Stimulated activated CD8-positive, alpha-beta memory T cell treated with anti-CD3 and anti-CD28 coated beads, Interleukin-4, amount 100 ng/mL, for 1 hour (primary cell): ENCODE measurements at places on chromosomes 2 and 18.

- no peak for DNase-seq
Observed at GRCh38 chr2:69615969-69616368, 27.6 kb downstream of the AAK1 start.

DNA sequence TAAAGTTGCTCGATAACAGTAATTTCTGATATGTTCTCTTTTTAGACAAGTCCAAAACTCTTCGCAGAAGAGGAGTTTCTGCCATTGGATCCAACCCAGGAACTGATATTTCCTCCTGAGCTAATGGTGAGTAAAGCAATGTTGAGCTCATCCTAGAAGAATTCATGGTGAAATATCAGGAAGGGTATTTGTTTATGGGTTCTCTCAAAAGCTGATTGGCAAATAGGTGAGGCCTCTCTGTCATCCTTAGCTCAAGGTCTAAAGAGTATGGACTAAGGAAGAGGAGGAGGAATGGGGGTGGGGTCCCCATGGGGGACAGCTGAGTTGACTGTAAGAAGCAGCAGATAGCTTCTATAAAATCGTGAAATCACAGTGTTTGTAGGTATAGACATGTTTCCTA is 18.2 kb downstream of the AOX1 start:
- DNase-seq, result no peak

GRCh38 chr18:68960355-68960754 is 162.5 kb downstream of the CCDC102B start:
- DNase-seq, result no peak

DNA sequence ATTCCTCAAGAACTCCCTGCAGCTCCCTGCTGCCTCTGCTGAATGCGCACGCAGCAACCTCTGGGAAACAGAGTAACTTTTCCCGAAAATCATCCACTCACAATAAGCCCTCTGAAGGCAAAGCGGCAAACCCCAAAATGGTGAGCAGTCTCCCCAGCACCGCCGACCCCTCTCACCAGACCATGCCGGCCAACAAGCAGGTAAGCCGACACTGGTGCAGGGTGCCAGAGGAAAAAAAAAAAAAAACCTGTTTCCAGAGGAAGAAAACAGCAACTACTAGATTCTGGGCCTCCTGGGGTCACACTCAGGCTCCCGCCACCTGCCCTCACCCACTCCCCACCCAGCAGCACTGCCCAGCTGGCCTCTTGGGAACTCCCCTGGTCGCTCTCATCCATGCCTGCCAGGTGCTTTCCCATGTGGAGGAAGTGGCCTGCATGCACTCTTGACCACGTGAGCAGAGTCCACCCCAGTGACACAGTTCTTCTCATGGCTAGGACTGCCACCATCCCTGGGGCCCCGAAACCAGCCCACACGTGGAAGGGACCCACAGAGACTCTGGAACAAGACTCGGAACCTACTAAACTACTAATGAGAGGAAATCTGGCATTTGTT is 36.9 kb downstream of the KCTD18 start:
- DNase-seq, result no peak

- peak; percentile 16 for DNase-seq
Observed at GRCh38 chr2:204177977-204178522, 241.5 kb downstream of the ICOS start.

GRCh38 chr2:190916829-190917228 is 36.2 kb downstream of the GLS start:
- DNase-seq, result no peak

GRCh38 chr18:75407468-75408437 is 19.8 kb downstream of the SMIM21 start:
- DNase-seq, result no peak

DNA sequence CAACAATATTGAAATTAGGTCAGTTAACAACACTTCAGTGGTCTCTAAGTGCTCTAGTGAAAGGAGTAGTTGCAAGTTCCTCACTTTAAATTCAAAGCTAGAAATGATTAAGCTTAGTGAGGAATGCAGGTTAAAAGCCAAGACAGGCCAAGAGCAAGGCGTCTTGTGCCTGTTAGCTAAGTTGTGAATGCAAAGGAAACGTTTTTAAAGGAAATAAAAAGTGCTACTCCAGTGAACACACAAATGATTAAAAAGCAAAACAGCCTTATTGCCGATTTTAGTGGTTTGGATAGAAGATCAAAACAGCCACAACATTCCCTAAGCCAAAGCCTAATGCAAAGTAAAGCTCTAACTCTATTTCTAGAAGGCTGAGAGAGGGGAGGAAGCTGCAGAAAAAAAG is 44.7 kb downstream of the ANTXR1 start:
- no peak for DNase-seq

- DNase-seq, result no peak
Observed at GRCh38 chr18:1306641-1307040, 402.0 kb downstream of the ADCYAP1 start.

DNA sequence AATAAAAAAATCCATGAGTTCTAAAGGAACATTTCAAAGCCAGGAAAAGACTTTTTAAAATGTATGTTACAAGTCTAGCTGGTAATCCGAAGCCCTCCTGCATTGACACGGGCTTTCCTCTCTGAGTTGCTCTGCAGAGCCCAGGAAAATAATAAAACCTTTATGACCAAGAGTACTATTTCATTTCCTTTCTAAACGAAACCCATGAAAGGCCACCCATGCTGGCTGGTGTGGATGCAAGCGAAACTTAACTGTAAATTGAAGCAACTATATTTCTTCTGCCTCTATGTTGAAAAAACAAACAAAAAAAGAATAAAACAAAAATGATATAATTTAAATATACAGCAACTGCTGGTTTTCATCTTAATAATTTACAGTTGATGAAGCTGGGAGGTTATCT is 41.3 kb upstream of the ZNF532 start:
- no peak for DNase-seq

GRCh38 chr18:48947560-48947959 is 3.2 kb downstream of the SMAD7 start:
- no peak for DNase-seq

- DNase-seq, result no peak
Observed at GRCh38 chr2:217803653-217803960, 199.2 kb downstream of the TNS1 start.

- DNase-seq, result no peak
Observed at GRCh38 chr2:202267495-202267894, 1.9 kb downstream of the NOP58 start.

GRCh38 chr18:12750076-12750714 is 47.4 kb downstream of the PSMG2 start:
- DNase-seq, result no peak

DNA sequence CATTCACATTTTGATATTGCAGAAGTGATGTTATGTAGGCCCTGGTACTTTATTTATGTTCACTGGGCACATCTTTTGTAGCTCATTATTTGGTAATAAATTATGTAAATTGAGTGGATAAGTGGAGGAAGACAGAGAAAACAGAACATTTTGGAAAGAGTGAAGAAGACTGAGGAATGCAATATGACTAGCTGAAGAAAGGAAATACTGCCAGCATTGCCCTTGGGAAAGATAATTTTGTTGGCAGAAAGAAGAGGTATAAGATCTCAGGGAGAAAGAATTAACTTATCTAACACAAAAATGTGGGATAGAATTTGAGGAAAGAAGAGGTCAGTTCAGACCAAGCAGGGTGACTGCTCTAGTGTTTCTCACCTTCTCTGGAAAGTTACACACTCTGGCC is 118.8 kb downstream of the TTC27 start:
- DNase-seq, result no peak

DNA sequence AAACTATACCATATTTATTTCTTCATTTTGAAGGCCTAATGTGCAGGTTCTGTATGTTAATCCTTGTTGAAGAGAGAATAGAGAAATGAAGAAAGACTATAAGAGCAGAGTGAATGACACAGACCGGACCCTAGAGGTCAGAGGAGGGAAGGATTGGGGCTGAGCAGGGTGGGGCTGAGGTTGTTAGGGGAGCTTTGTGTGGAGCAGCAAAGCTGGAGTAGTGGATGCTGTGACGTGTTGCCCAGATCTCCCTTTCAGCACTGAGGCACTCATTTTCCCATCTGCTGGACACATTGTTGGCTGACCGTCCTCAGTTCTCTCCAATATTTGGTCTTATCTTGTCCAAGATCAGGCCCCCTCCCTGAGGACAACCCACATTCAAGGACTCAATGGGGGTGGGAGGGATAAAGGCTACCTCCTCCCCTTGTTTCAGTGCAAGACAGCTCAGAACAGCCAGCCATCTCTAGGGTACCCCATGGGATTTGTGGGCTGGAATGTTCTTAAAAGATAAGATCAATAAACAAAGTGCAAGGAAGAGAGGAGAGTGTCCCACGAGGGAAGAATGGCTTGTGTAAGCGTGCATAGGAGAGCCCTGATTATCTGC is 143.6 kb downstream of the TDRD15 start:
- no peak for DNase-seq

DNA sequence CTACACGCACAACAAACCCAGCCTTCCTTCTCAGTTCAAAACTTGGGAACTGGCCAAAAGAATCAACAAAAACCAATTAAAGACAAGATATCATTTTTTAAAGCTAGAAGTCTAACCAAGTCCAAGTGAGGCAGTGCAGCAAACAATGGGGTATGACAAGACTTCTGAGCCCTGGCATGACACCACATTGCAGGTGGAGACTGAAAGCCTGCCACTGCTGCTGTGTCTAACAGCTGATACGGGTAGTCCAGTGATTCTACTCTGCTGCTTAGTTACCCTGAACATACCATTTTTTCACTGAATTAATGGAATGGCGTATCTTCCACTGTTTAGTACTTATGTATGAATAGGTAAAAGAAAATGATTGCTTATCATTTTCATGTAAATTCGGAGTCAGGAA is 47.4 kb upstream of the KIDINS220 start:
- no peak for DNase-seq

GRCh38 chr2:102790091-102790455 is 28.2 kb downstream of the TMEM182 start:
- DNase-seq, result no peak

GRCh38 chr2:240840435-240841060 is 20.5 kb upstream of the KIF1A start:
- DNase-seq, result no peak

DNA sequence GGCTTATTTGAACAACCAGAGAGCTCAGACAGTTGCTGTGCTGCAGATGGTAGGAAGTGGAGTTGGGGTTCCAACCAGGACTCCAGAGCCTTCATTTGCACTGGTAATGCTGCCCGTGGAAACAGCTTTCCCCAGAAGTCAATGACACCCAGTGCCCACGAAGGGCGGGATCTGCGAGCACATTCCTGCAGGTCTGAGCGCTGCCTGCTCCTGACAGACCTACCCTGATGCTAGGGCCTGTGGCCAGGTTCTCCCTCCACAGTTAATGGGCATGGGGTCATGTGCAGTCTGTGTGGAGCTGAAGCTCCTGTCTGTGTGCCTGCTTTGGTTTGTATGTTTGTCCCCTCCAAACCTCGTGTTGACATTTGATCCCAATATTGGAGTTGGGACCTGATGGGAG is 299.0 kb upstream of the HS6ST1 start:
- DNase-seq, result no peak

DNA sequence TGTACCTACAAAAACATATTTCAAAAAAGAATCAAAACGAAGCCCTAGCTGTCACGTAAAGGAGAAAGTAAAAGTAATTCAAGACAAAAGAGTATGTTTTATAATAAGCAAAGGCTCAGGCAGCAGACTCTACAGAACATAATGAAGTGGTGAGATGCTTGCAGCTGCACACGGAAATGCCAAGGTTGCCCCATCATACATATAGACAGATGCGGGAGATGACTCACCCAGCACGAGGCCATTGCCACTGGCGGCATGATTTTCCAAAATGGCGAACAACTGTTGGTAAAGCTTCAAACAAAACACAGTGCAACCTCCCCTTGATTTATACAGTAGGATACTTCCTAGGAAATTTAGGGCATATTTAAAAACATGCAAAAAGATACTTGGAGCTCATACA is 26.0 kb upstream of the C1QL2 start:
- DNase-seq, result no peak

DNA sequence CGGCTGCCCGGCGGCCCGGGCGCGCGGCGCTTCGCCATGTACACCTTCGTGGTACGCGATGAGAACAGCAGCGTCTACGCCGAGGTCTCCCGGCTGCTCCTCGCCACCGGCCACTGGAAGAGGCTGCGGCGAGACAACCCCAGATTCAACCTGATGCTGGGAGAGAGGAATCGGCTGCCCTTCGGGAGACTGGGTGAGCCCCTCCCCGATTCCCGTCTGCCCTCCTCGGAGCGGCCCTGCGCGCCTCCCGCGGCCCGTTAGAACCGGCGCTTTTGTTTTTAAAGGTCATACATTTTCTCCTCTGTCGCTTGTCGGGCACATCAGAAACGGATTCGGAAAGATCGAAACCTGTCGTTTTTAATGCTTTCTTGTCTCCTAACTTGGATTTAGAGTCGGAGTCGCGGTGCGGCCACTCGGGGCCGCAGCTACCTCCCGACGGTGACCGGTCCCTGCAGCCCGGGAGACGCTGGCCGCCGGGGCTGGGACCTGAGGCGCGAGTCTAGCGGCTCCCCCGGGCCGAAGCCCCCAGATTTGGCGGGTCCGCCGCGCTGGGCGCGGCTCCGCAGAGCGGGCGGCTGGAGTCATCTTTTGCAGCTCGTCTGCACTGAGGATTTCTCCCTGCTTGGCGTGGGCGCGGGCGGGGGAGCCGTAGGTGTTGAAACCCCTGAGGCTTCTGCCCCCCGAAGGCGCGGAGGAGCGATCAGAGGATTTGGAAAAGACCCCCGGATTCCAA is 519 bp downstream of the TTL start:
- no peak for DNase-seq
